Breast epithelium (tissue), 4 donors: ENCODE measurements at places on chromosomes 1 and 21. TPM values are rescaled to one million over a fixed set of nuclear protein-coding genes. Genes with fewer than 3 reads are reported as not detected.
A peak's percentile ranks its signal among the peaks of the same experiment; 100 is the strongest.

DNA sequence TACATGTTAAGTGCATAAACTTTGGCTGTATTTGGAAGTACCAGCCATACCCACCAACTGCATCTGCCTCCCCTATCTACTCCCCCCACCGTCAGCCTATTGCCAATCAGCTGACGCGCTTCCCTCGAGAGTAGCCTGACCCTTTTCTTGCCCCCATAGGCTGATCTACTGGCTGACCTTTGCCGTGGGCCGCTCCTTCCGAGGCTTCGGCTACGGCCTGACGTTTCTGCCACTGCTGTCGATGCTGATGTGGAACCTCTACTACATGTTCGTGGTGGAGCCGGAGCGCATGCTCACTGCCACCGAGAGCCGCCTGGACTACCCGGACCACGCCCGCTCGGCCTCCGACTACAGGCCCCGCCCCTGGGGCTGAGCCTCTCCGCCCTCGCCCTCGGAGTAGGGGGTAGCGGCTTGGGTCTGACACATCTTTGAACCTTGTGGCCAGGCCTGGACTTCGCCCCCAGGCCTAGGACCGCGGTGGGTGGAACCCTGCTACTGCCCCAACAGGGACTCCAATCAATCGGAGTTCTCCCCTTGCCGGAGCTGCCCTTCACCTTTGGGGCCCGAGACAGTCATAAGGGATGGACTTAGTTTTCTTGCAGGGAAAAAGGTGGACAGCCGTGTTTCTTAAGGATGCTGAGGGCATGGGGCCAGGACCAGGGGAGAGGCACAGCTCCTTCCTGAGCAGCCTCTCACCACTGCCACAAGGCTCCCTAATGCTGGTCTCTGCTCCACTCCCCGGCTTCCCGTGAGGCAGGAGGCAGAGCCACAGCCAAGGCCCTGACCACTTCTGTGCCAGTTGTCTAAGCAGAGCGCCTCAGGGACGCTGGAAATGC, 4.0 kb downstream of the GLMP start:
- no peaks in the 10 kb centered on the region for H3K36me3 ChIP-seq
- no peaks in the 10 kb centered on the region for H3K27me3 ChIP-seq
- no peaks in the 10 kb centered on the region for H3K4me1 ChIP-seq
- H3K27ac ChIP-seq = peak overlapping the region; percentile 72
- peak; percentile 70 for DNase-seq
- H3K4me3 ChIP-seq = peak overlapping the region; percentile 68

DNA sequence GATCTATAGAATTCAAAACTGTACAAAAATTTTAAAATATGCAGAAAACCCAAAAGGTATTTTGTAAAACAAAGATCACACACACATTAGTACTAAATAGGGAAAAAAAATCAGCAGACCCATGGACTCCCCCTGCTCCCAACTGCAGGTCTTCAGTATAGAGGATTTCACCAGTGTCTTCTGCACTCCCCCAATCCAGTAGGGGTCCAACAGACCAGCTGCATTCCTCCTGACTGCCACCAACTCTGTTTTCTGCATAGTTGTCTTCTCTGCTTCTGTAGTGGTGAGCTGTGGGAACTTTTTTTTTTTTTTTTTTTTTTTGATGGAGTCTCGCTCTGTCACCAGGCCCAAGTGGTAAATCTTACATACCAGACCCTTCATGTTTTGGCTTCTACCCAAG, 21.9 kb downstream of the CLCA2 start:
- no peaks in the 10 kb centered on the region for H3K4me1 ChIP-seq
- no peak overlapping the region for H3K27ac ChIP-seq
- DNase-seq = no peak
- H3K36me3 ChIP-seq = no peaks in the 10 kb centered on the region
- H3K27me3 ChIP-seq = no peaks in the 10 kb centered on the region

DNA sequence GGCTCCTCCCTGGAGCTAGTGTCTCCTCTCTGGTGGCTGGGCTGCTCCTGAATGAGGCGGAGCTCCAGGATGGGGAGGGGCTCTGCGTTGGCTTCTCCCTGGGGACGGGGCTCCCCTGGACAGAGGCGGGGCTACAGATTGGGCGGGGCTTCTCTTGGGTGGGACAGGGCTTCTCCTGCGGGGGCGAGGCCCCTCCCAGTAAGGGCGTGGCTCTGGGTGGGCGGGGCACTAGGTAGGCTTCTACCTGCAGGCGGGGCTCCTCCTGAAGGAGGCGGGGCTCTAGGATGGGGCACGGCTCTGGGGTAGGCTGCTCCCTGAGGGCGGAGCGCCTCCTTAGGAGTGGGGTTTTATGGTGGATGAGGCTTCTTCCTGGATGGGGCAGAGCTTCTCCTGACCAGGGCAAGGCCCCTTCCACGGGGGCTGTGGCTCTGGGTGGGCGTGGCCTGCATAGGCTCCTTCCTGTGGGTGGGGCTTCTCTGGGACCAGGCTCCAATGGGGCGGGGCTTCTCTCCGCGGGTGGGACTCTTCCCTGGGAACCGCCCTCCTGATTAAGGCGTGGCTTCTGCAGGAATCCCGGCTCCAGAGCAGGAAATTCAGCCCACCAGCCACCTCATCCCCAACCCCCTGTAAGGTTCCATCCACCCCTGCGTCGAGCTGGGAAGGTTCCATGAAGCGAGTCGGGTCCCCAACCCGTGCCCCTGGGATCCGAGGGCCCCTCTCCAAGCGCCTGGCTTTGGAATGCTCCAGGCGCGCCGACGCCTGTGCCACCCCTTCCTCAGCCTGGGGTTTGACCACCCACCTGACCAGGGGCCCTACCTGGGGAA, 22.7 kb upstream of the ARF1 start:
- no peak overlapping the region for H3K4me3 ChIP-seq
- peaks cover 9% of the 10 kb centered on the region for H3K27me3 ChIP-seq
- H3K4me1 ChIP-seq = no peaks in the 10 kb centered on the region
- H3K27ac ChIP-seq = peak overlapping the region; percentile 45

- no peak for DNase-seq
- no peaks in the 10 kb centered on the region for H3K27me3 ChIP-seq
- no peak overlapping the region for H3K27ac ChIP-seq
- H3K36me3 ChIP-seq = no peaks in the 10 kb centered on the region
Measured at GRCh38 chr1:42167611-42168390, 3.3 kb upstream of the GUCA2A start.

DNA sequence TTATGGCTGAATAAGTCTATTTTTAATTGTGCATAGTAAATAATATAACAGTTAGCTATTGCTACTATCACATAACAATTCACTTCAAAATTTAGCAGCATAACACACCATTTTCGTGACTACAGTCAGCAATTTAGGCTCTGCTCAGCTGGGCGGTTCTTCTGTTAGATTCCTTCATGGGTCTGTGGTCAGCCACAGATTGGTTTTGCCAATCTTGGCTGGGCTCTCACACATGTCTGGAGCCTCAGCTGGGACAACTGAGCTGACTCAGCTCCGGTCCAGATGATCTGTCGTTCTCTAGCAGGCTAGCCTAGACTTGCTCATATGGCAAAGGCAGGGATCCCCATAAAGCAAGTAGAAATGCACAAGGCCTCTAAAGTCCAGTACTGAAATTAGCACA, 15.1 kb upstream of the CDC42BPA start:
- no peaks in the 10 kb centered on the region for H3K36me3 ChIP-seq
- no peaks in the 10 kb centered on the region for H3K27me3 ChIP-seq
- DNase-seq = no peak
- H3K4me3 ChIP-seq = no peak overlapping the region
- H3K4me1 ChIP-seq = no peaks in the 10 kb centered on the region
- H3K27ac ChIP-seq = no peak overlapping the region

DNA sequence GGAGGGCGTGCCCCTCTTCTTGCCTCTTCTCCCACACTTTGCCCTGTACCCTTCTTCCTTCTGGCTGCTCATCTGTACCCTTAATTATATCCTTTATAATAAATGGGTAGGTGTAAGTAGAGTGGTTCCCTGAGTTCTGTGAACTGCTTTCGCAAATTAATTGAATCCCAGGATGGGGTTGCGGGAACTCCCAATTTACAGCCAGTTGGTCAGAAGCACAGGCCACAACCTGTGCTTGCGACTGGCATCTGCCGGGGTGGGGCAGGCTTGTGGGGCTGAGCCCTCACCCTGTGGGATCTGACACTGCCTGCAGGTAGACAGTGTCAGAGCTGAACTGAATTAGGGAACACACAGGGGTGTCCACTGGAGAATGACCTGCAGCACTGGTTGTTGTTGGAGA, 244.9 kb downstream of the KCNJ6 start:
- H3K27ac ChIP-seq = peak overlapping the region; percentile 63
- no peak for DNase-seq
- H3K4me3 ChIP-seq = no peak overlapping the region

GRCh38 chr1:148158341-148159003, 6.4 kb upstream of the NBPF11 start:
- H3K36me3 ChIP-seq = no peaks in the 10 kb centered on the region
- H3K27me3 ChIP-seq = no peaks in the 10 kb centered on the region
- no peak for DNase-seq
- H3K4me1 ChIP-seq = no peaks in the 10 kb centered on the region
- H3K4me3 ChIP-seq = no peak overlapping the region
- no peak overlapping the region for H3K27ac ChIP-seq

- H3K4me3 ChIP-seq = no peak overlapping the region
- no peaks in the 10 kb centered on the region for H3K27me3 ChIP-seq
- H3K27ac ChIP-seq = no peak overlapping the region
- no peak for DNase-seq
- no peaks in the 10 kb centered on the region for H3K4me1 ChIP-seq
Measured at GRCh38 chr1:33654267-33654834, 181.9 kb downstream of the ZSCAN20 start.

GRCh38 chr1:204359474-204360255, at the start of gene PLEKHA6:
Gene PLEKHA6, minus strand, starts transcription at chr1:204359929. Its CDS starts 86,202 bp downstream, at chr1:204273727.
- H3K4me1 ChIP-seq = no peaks in the 10 kb centered on the region
- H3K4me3 ChIP-seq = no peak within 1 kb of the TSS

GRCh38 chr1:25580927-25581326, 35.7 kb upstream of the MAN1C1 start:
- no peaks in the 10 kb centered on the region for H3K27me3 ChIP-seq
- DNase-seq = no peak
- H3K4me3 ChIP-seq = no peak overlapping the region

GRCh38 chr21:15687208-15687607, 42.6 kb upstream of the USP25 start:
- no peak overlapping the region for H3K4me3 ChIP-seq
- no peaks in the 10 kb centered on the region for H3K27me3 ChIP-seq
- DNase-seq = no peak
- H3K36me3 ChIP-seq = no peaks in the 10 kb centered on the region
- H3K27ac ChIP-seq = no peak overlapping the region

- no peaks in the 10 kb centered on the region for H3K36me3 ChIP-seq
- no peaks in the 10 kb centered on the region for H3K27me3 ChIP-seq
- no peaks in the 10 kb centered on the region for H3K4me1 ChIP-seq
- H3K4me3 ChIP-seq = no peak overlapping the region
Measured at GRCh38 chr1:4690951-4691675, 36.7 kb downstream of the AJAP1 start.

DNA sequence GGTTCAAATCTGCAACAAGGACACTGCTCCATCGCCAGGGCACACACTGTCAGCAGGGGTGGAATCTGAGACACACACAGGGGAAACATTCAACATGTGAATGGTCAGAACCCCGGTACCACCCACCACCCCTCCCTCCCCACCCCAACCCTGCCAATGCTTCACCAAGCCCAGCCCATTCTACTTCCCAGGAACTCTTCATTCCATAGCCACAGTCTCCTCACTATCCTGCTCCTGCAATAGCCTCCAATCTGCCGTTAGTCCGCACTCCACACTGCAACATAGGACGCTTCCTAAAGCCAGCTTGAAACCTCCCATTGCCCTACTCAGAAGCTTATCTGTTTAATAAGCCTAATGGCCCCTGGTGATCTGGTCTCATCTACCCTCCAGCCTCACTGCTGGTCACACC, 7.5 kb upstream of the RAB3B start:
- H3K4me1 ChIP-seq = no peaks in the 10 kb centered on the region
- H3K27me3 ChIP-seq = no peaks in the 10 kb centered on the region
- no peaks in the 10 kb centered on the region for H3K36me3 ChIP-seq
- no peak overlapping the region for H3K27ac ChIP-seq

DNA sequence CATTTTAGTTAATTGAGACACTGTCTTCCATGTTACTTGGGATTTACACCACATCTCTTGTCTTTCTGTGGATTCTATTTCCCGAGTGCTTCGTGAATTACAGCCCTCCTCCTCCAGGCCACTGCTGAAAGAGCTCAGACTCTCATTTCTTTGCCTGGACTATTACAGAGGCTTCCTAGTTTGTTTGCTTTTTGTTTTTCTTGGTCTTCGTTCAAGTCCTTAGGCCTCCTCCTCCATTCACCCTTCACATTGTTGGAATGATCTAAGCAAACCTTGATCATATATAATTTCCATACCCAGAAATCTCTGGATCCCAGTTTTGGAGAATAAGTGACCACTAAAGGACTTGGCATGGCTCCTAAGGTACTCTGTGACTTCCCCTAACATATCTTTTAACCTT, 94.1 kb downstream of the CNIH3 start:
- no peak for DNase-seq
- H3K36me3 ChIP-seq = no peaks in the 10 kb centered on the region
- H3K4me1 ChIP-seq = no peaks in the 10 kb centered on the region
- no peaks in the 10 kb centered on the region for H3K27me3 ChIP-seq

GRCh38 chr1:169495046-169495775, 9.5 kb upstream of the SLC19A2 start:
- DNase-seq = no peak
- H3K27me3 ChIP-seq = no peaks in the 10 kb centered on the region
- H3K4me3 ChIP-seq = no peak overlapping the region
- no peaks in the 10 kb centered on the region for H3K36me3 ChIP-seq

DNA sequence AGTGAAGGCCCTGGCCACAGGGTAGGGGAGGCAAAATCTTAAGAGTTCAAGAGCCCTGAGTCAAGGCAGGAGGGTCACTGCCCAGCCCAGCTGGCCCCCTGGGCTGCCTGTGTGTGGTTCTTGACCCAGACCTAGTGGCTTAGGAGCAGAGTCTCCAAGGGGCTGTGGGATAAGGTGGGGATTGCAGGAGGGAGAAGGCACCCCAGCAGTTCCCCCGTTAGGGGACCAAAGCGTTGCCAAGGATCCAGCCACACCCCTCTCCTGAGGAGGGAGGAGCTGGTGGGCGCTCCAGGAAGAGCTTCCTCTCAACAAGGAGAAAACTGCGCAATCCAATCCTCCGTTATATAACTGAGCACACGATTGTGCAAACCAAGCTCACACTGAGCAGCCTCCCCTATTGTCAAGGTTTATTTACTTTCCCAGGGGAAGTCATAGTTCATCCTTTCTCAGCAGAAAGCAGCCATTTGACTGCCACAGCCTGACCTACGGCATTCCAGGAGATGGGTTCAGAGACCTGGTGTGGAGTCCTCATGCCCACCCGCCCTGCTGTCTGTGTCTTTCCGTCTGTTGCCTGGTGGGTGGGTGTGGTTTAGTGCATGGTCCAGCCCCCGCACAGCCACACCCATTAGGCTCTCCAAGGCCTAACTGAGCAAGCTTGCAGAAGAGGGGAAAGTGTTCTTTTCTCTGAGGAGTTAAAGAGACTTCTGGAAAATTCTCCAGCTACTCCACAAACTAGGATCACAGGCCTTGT, 3.5 kb downstream of the EPHX1 start:
- H3K4me3 ChIP-seq = peak overlapping the region; percentile 44
- DNase-seq = no peak
- peaks cover 25% of the 10 kb centered on the region for H3K4me1 ChIP-seq
- H3K27ac ChIP-seq = peak overlapping the region; percentile 67
- no peaks in the 10 kb centered on the region for H3K27me3 ChIP-seq

GRCh38 chr1:1793481-1794244, 15.4 kb upstream of the NADK start:
- no peak for DNase-seq
- peaks cover 5% of the 10 kb centered on the region for H3K36me3 ChIP-seq
- no peak overlapping the region for H3K4me3 ChIP-seq
- H3K27me3 ChIP-seq = no peaks in the 10 kb centered on the region
- no peak overlapping the region for H3K27ac ChIP-seq

ADAM30 gene
- not detected for total RNA-seq

CD53 gene
- 36.1 TPM for total RNA-seq

OTUD7B gene
- 32.8 TPM for total RNA-seq

COL11A1 gene
- total RNA-seq = 0.88 TPM

NBPF6 gene
- total RNA-seq = 0.33 TPM

RNF186 gene
- 0.44 TPM for total RNA-seq

RGS1 gene
- 189 TPM for total RNA-seq

PRKCZ gene
- total RNA-seq = 17.9 TPM

OR2G6 gene
- total RNA-seq = not detected

SAMD13 gene
- 3.1 TPM for total RNA-seq
